Fibroblast of lung (primary cell): ENCODE measurements at places on chromosomes 12 and 14. TPM values are rescaled to one million over a fixed set of nuclear protein-coding genes. Genes with fewer than 3 reads are reported as not detected.

DNA sequence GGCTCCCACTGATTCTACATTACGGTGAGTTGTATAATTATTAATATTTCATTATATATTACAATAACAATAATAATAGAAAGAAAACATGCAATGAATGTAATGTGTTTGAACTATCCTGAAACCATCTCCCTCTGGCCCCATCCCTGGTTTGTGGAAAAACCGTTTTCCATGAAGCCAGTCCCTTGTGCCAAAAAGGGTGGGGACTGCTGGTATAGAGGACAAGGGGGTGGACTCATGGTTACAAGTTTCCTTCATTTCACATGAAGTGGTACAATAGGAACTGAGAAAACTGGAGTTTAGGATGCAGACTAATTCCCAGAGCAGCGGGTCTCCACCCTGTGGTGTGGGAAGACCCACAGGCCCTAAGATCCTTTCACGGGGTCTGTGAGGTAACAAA is 3.0 kb upstream of the C1RL start:
- no peak for DNase-seq

- DNase-seq: no peak
Observed at GRCh38 chr12:31859232-31859977, 99.8 kb upstream of the RESF1 start.

DNA sequence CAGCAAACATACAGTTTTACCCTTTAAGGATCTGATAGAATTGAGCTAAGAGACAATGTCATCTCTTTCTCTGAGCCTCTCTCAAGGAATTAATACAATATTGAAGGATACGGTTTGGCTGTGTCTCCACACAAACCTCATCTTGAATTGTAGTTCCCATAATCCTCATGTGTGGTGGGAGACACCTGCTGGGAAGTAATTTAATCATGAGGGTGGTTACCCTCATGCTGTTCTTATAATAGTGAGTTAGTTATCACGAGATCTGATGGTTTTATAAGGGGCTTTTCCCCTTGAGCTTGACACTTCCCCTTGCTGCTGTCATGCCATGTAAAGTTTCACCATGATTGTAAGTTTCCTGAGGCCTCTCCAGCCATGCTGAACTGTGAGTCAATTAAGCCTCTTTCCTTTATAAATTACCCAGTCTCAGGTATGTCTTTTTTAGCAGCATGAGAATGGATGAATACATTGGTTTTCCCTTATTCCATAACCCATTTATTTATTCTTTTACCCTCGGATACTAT is 47.6 kb downstream of the TMEM30B start:
- DNase-seq: no peak

- peak; percentile 90 for DNase-seq
Observed at GRCh38 chr12:118356809-118357256, 15.9 kb downstream of the TAOK3 start.

DNA sequence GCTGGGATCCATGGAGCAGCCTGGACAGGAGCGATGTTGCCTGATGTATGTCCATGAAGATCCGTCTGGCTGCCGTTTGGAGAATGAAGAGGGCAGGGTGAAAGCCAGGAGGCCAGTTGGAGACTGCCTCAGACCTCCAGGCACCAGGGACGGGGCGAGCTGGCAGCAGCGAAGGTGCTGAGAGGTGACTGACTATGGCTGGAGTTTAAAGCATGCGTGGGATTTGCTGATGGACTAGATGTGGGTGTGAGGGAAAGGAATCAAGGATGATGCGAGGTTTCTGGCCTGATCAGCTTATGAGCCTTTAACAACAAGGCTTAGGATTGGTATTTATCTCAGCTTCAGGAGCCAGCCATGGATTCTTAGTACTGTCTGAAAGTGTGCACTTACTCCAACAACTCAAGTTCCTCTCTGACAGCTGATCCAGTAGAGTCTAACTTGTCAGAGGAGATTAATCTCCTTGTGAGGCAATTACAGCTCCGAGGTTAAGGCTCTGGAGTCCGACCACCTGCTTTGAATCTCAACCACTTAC is 49.4 kb downstream of the DYNC1H1 start:
- no peak for DNase-seq

- DNase-seq: peak; percentile 91
Observed at GRCh38 chr12:11823043-11823442, 173.6 kb downstream of the ETV6 start.

GRCh38 chr14:50775357-50775756 is 55.6 kb downstream of the NIN start:
- peak; percentile 92 for DNase-seq

DNA sequence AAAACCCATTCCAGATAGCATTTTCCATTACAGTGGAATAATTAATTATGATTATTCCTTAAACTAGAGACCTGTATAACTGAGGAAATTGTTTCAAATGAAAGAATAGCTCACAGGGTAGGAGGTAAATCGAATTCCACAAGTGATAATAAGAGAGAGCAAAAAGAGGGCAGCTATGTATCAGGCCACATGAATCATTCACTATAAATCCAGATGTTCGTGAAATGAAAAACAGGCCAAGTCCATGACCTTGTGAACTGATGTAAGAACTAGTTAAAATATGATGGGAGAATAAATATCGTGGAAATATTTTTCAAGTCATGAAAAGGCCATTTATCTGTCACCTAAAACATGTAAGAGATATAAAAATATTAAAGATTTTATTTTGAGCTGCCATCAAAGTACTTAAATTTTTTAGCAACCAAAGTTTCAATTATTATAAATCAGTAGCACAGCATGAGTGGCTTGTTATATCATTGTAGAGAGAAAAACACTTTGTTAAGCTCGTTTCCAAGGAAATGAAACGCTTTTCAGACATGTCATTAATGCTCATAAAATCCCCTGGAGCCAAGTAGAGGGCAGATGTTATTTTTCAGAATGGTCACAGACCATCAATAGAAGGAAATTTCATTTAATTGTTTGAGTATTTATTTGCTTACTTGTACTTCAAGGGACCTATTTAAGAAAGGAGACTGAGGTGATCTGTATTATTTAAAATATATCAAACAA is 120.6 kb upstream of the CDKN3 start:
- DNase-seq: no peak

GRCh38 chr14:55118761-55119160 is 10.3 kb upstream of the LGALS3 start:
- DNase-seq: no peak

GRCh38 chr14:83257466-83258439 is 1724.1 kb upstream of the SEL1L start:
- DNase-seq: no peak

NKX2-1 gene
- polyA plus RNA-seq: not detected in 2 replicates

P2RX2 gene
- polyA plus RNA-seq: not detected in 2 replicates

PTGDR gene
- 0.08 TPM in 1 of 2 replicates, not detected in the other for polyA plus RNA-seq
